ENCODE measurements at places on chromosomes 13 and 19. TPM values are rescaled to one million over a fixed set of nuclear protein-coding genes. Genes with fewer than 3 reads are reported as not detected.

Gene POLRMT
- total RNA-seq: 46.4 TPM

- DNase-seq: no peak
Observed at GRCh38 chr13:59016250-59016649, 1147.5 kb downstream of the DIAPH3 start.

- DNase-seq: no peak
Observed at GRCh38 chr19:23002690-23003422, at the start of gene ZNF728. ZNF728 (minus strand) TSS chr19:23003176; CDS start chr19:23003030, 146 bp downstream.

GRCh38 chr13:29935309-29935981 is 85.0 kb upstream of the UBL3 start:
- no peak for DNase-seq

DNA sequence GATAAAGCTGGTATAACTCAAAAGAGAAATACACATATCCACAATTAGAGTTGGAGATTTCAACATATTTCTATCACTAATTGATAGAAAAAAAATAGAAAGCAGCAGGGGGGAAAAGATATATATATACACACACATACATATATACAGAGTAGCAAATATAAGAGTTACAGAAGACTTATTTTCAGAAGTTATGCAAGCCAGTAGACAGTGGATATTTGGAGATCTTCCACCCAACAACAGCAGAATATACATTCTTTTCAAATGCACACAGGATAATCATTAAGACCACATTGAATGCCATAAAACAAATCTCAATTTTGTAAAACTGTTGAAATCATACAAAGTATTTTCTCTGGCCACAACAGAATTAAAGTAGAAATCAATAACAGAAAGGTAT is 192.8 kb downstream of the LACC1 start:
- no peak for DNase-seq
